OCI-M1 (cell line): ENCODE measurements at places on chromosomes 1 and 21.

GRCh38 chr1:174114106-174114505, 45.2 kb upstream of the RABGAP1L start:
- no peak for DNase-seq

- no peak for DNase-seq
These were observed 23.9 kb downstream of the THAP3 start for GRCh38 chr1:6648556-6648955.

GRCh38 chr21:14942801-14943490, 121.9 kb downstream of the NRIP1 start:
- no peak for DNase-seq

- peak; percentile 72 for DNase-seq
These were observed 3.0 kb downstream of the FMO1 start for GRCh38 chr1:171251042-171251951.

- no peak for DNase-seq
These were observed 26.7 kb upstream of the SPSB1 start for GRCh38 chr1:9265968-9266367.

GRCh38 chr1:183735069-183735860, 69.7 kb upstream of the RGL1 start:
- DNase-seq = peak; percentile 9

GRCh38 chr21:39336457-39337008, 12.4 kb downstream of the HMGN1 start:
- DNase-seq = no peak

- DNase-seq = no peak
These were observed 70.0 kb upstream of the ZNF281 start for GRCh38 chr1:200479816-200480215.

- DNase-seq = no peak
These were observed 362.1 kb upstream of the NR5A2 start for GRCh38 chr1:199665371-199665770.

GRCh38 chr1:40948741-40949443, 30.6 kb upstream of the CTPS1 start:
- DNase-seq = peak; percentile 90

GRCh38 chr1:245822996-245823395, 668.2 kb downstream of the KIF26B start:
- DNase-seq = no peak

DNA sequence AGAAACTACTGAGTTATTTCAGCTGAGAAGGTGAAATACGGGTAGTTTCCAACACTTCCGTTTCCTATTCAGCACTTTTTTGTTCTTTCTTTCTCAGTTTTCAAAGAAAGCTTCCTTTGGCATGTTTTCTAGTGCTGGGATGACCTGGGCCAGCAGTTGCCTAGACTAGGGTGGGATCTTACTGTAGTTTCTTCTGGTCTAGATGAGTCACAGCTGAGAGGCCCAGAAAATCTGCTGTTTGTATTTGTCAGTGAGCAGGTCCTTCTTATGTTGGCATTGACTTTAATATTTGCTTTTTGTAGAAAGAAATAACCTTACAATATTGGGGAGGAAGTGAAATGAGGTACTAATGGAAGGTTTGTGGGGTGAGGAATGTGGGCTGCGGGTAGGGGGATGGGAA, 22.2 kb downstream of the C1orf21 start:
- DNase-seq = no peak

DNA sequence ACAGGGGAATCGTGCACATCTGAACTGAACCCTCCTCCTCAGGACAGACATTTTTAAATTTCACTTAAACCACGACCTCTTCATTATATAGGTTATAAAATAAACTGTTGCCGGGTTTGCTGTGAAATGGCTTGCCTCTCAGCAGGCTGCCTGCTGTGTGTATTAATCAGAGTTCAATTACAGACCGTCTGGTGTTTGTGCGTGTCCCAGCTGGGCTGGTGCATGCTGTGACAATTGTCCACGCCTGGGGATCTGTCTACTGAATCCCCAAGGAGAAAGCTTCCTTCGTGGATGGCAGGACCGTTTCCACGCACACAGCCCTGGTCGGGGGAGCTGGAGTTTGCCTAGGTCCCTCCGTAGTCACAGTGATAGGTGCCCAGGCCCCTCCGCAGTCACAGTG, 13.4 kb upstream of the AGPAT3 start:
- DNase-seq = no peak

DNA sequence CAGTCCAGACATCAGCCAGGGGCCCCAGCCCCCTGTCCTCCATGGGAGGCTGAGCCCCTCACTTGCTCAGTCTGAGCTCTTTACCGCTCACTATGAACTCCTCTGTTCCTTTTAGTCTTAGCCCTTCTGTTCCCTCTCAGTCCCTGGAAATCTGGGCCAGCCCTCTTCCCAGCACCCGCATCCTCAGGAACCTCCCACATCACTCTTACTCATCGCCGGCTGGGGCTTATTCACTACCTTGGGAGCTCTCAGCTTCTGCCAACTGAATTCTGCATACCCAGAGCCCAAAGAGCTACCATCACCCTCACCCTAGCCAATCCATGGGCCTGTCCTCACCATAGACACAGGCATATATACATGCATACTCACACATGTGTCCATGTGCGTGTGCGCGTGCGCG, 11.5 kb downstream of the KNCN start:
- DNase-seq = no peak

DNA sequence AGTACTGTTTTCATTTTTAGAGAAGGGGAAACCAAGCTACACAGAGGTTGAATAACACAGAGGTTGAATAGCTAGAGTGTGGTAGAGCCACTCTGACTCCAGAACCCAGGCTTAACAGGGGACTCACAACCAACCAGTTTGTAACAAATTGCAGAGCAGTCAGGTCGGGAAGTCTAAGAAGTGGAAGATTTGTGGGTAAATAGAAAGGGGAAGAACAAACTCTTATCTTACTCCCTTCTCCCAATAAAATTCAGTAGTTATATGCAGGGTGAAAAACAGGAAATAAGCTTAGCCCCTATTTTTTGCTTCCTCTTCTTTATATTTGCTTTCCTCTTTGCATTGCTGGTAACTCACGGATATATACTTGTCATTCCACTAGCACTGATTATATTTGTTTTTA, 23.2 kb downstream of the CDC42 start:
- peak; percentile 83 for DNase-seq

DNA sequence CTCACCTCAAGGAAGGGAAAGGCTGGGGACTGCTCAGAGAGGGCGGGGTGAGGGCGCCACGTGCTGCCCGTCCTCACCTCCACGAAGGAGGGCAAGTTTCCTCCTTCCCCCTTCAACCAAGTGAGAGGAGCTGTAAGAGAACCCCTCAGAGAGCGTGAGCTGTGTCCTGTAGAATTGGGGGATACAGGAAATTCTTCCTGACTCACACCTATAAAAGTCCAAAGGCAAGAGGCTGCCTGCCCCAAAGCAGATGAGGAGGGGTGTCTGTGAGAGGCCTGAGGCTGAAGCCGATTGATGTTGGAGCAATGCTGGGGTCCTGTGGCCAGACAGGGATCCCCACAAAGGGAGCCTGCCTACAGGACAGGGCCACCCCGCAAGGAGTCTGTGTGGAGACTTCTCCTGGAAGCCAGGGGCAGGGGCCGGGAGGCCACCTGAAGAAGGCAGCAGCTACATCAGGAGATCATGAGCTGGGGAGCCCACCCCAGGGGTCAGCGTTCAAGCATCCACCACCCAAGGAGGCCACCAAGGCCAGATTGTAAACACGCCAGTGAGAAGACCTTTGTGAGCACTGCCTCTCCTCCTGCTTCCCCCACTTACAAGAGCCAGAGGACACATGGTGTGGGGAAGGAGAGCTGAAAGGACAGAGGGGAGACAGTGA, 27.7 kb downstream of the S100A6 start:
- no peak for DNase-seq
